Neural crest cell (in vitro differentiated cells): ENCODE measurements at places on chromosomes 16 and 17.
A peak's percentile ranks its signal among the peaks of the same experiment; 100 is the strongest.

GRCh38 chr16:1812732-1813163 lies 13.9 kb downstream of the HAGH start:
- peak; percentile 32 for DNase-seq

GRCh38 chr16:11084484-11084875 lies 140.1 kb downstream of the CLEC16A start:
- DNase-seq, result no peak

- no peak for DNase-seq
Measured at GRCh38 chr17:12739500-12739899, 49.8 kb upstream of the ARHGAP44 start.

- no peak for DNase-seq
Measured at GRCh38 chr17:6755731-6756184, at the start of gene XAF1. Gene XAF1 (plus strand): TSS chr17:6756046. CDS start chr17:6756079, 33 bp downstream.

- DNase-seq, result no peak
Measured at GRCh38 chr16:4529085-4530060, 9.2 kb downstream of the CDIP1 start.

- DNase-seq, result no peak
Measured at GRCh38 chr17:57404073-57404472, 147.8 kb downstream of the MSI2 start.

- DNase-seq, result no peak
Measured at GRCh38 chr17:75454193-75454592, 2.2 kb upstream of the TMEM94 start.

DNA sequence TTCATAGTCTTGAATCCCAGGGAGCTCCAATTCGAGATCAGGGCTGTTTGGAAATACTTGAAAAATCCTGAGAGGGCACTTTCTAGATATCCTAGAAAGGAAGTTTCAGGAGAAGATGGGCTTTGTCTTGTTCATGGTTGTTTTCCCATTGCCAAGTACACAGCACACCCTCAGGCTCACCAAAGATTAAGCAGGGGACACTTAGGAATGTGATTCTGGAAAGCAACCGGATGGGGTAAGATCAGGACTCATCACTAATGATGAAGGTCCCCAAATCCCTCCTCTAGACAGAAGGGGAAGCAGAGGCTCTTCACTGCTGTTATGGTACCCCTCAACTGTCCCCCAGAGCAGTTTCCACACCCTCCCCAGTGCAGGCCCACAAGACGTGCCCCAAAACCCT lies 40.7 kb downstream of the VAC14 start:
- no peak for DNase-seq

GRCh38 chr16:31010585-31011325 lies at the start of gene STX1B:
Gene STX1B (minus strand): TSS chr16:31010638. CDS start chr16:31010396, 242 bp downstream.
- peak; percentile 55 for DNase-seq

- DNase-seq, result no peak
Measured at GRCh38 chr17:44200478-44201155, 933 bp upstream of the ATXN7L3 start.

GRCh38 chr16:27311897-27312303 lies 1.9 kb upstream of the IL4R start:
- no peak for DNase-seq

- DNase-seq, result no peak
Measured at GRCh38 chr17:39757931-39758873, 20.5 kb downstream of the GRB7 start.

- DNase-seq, result no peak
Measured at GRCh38 chr16:1153480-1154160, 714 bp downstream of the CACNA1H start.

GRCh38 chr17:57328109-57328882 lies 72.0 kb downstream of the MSI2 start:
- DNase-seq, result no peak

- no peak for DNase-seq
Measured at GRCh38 chr17:66712453-66712852, 122.5 kb upstream of the CACNG5 start.

- no peak for DNase-seq
Measured at GRCh38 chr17:80959330-80960036, 32.2 kb upstream of the CHMP6 start.

DNA sequence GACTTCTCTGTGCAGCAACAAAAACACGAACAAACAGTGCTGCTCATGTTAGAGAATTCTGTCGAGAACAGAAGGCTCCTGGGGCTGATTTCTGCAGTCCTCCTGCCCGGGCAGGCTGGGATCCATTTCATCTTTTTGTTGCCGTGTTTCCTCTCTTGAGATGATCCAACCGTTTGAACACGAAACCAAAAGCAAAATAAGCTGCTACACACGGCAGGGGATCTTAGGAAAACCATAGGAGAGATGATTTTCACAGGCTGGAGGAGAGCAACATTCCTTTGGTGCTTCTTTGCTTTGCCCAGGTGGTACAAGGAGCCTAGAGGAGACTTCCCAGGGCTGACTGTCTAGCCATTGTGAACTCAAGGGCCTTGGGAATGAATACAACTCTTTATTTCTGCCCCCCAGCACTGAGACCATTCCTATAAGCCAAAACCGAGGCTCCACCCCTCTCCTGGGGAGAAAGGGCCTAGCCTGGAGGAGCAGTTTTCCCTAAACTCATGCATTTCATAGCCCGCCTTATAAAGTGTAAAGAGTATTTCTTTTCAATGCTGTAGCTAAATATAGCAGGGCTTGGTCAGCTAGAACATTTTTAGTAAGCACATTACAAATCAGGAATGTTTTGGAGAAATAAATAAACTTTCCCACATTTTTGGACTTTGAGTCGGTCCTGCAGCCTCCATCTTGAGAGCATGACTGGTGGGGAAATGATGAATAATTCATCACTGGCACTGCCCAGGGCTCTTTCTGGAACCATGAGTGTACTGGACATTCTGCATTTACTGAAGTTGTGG lies 7.7 kb downstream of the FOXL1 start:
- DNase-seq, result no peak

- no peak for DNase-seq
Measured at GRCh38 chr17:40311575-40311974, 2.6 kb downstream of the RARA start.

DNA sequence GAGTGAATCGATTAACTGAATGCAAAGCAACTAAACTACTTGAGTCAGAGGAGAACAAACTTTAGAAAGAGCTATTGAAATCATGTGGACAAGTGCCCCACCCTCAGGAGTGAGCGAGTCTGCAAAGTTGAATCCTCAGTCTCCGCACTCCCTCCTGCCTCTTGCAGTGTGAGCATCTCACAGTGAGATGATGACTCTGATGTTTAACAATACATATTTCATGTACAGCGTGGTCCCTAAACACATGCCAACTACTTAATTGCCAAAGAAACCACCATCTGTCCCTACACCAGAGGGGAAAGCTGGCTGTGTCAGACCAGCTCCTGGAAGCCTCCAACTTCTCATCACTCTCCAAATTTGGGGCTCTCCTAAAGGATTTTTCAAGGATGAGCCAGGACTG lies 31.2 kb downstream of the PIMREG start:
- DNase-seq, result no peak

- DNase-seq, result no peak
Measured at GRCh38 chr17:10396524-10397163, 23.8 kb upstream of the MYH13 start.

- no peak for DNase-seq
Measured at GRCh38 chr16:71927787-71928186, 32.5 kb downstream of the IST1 start.

DNA sequence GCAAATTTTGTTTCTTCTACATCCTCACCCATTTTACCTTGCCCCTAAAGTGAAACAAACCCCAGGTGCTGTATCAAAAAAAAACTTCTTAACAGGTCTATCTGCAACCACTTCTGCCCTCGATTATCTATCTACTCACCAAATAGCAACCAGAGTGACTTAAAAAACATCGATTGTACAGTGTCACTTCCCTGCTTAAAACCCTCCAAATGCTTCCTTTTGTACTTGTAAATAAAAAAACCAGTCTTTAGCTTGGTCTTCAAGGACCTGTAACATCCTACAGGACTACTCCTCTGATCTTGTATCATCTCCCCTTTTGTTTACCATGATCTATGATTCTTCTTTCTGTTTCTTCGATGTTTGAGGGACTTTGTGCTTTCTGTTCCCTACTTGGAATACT lies 82.7 kb upstream of the CORO6 start:
- no peak for DNase-seq

DNA sequence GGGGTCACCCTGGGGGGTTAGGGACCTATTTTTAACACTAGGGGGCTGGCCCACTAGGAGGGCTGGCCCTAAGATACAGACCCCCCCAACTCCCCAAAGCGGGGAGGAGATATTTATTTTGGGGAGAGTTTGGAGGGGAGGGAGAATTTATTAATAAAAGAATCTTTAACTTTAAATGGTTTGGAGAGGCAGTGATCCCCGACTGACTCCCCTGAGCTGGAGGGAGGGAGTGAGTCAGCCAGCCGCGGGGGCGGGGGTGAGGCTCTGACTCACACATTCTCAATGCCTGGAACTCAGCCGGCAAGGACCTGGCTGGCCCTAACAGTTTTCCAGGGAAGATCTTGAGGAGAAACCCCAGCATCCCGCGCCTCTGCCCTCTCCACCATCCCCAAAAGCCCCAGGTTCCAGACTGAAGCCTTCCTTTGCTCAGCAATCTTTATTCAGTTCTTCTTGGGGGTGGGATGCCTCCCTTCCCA lies 1.5 kb downstream of the HCFC1R1 start:
- DNase-seq, result no peak

GRCh38 chr17:75231071-75231470 lies 25.6 kb downstream of the NUP85 start:
- no peak for DNase-seq

DNA sequence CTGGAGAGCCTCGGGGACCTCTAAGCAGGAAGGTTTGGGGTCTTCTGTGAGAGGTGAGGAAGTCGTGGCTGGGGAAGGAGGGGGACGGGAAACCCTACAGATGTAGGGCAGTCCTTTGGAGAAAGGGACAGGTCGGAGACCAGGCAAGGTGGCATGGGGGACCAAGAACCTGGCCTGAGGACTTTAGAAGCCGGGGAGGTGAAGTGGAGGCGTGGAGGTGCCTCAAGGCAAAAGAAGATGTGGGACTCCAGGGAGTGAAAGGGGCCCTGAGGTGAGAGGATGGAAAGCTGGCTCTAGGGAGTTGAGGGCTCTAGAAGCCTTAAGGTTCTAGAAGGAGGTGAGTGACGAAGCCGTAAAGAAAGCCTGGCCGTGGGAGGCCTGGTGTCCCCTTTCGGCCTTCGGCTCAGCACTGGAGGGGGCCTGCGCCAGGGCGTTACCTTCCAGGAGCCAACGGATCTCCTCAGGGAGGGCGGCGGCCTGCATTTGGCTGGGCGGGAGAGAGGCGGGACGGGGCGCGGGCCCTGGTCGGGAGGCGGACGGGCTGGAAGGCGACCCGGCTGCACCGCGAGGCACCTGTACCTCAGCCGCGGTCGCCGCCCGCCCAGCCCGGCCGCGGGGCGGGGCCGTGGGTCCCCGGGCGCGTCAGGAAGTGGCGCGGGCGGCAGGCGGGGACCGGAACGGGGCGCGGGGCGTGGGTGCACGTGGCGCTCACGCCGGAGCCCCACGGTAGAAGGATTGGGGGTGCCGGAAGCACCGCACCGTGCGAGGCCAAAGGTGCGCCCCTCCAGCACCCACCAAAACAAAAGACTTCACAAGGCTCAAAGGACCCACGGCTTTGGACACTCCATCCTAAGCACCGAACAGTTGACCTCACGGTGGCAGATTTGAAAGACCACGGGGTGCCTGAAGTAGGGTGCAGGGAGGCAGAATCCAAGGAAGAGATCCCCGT lies at the start of gene SKAP1:
Gene SKAP1 (minus strand): TSS at position 577 of the 949 bp plus-strand sequence.
- no peak for DNase-seq

GRCh38 chr16:12460064-12460392 lies 343.7 kb downstream of the CPPED1 start:
- DNase-seq, result no peak

GRCh38 chr16:1105888-1106620 lies 10.0 kb upstream of the C1QTNF8 start:
- DNase-seq, result peak; percentile 76

GRCh38 chr17:27241346-27241946 lies 52.5 kb upstream of the WSB1 start:
- no peak for DNase-seq

DNA sequence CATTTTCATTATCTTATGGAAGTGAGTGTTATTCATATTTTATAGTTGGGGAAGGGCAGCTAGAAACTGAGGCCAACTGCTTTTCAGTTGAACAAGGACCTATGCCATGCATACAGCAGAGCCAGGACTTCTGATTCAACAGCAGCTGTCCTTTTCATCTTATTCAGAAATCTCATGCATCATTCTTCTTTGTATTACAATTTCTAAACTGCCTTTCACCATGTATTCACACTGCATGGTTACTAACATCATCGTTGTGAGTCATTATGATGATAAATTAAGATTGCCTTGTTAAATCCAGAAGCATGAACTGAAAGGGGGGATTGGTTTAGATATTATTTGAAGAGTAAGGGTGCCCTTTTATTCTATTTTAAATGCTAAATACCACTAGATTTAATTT lies 1470.1 kb upstream of the GOT2 start:
- no peak for DNase-seq

DNA sequence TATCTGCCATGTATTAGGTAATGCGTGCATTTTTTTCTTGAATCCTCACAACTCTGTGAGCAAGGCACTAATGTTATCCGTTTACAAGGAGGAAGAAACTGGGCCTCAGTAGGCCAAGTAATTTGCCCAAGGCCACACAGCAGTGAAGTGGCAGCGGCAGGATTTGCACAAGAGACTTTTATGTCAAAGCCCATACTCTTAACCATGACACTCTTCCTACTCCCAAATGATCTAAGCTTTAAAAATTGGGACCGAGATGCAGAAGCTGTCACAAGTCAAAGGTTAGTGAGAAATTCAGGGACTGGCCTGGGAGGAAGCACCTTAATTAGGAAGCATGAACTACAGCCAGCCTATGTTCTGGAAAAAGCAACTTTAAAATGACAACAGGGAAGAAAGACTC lies 10.7 kb downstream of the MAP3K14 start:
- no peak for DNase-seq

- no peak for DNase-seq
Measured at GRCh38 chr16:12188061-12188934, 211.8 kb downstream of the SNX29 start.

GRCh38 chr16:931626-932500 lies 38.9 kb downstream of the LMF1 start:
- DNase-seq, result no peak

DNA sequence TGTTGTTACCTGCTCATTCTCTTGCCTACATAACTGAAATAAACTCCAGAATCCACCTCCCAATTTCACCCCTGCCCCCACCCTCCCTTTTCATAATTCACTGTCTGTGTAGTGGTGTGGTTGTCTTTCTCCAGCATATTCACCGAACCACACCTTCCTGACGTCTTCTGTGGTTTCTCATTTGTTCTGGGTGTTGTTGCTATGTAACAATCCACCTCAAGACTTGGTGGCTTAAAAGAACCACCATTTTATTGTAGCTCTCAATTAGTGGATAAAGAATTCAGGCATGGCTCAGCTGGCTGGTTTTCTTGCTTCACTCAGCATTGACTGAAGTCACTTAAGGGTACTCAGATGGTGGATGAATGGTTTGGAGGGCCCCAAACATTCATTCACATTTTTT lies 229.8 kb downstream of the MAF start:
- no peak for DNase-seq

- no peak for DNase-seq
Measured at GRCh38 chr16:1615761-1616160, 3.6 kb downstream of the CRAMP1 start.

GRCh38 chr17:77279448-77280303 lies 138.9 kb downstream of the SEC14L1 start:
- DNase-seq, result no peak

- DNase-seq, result no peak
Measured at GRCh38 chr17:47801906-47802305, 19.7 kb downstream of the OSBPL7 start.

- DNase-seq, result no peak
Measured at GRCh38 chr17:82947051-82947991, 107.5 kb upstream of the ZNF750 start.
